IMR-90 (cell line): ENCODE measurements at places on chromosomes 12 and 14. TPM values are rescaled to one million over a fixed set of nuclear protein-coding genes. Genes with fewer than 3 reads are reported as not detected.

Gene SLCO1A2
- not detected in 2 replicates for total RNA-seq

Gene WNT1
- not detected in 2 replicates for total RNA-seq

Gene OVCH1
- under 0.01 and 0.18 TPM in 2 replicates for total RNA-seq

Gene FSCB
- total RNA-seq, result under 0.01 TPM in 1 of 2 replicates, not detected in the other

DNA sequence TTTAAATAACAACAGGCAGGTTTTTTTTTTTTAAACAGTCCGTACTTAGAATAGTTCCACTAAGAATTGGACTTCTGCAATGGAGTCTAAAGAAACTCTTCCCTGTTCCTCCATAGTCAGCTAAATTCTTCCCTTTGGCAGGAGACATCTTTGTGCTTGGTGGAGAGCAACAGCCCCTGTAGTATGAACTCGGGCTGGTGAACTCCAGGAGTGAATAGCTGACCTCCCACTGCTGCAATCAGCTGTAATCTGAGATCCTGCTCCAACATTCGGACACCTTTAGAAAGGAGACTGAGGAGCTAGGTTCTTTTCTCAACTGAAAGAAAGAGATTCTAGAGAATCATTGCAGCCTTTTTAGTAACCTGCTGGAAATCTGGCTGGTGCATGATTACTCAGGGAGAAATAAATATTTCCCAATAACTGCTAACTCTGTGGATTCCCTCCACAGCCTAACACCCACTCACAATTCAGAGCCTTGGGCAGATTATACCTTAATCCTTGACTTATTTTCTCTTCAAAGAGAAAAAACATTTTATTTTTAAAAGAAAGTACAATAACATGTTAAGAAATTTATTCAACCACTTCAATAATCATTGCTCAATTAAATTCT, 25.6 kb upstream of the DBX2 start:
- DNase-seq, result no peak

GRCh38 chr14:65566820-65567522, 154.4 kb downstream of the FUT8 start:
- no peak for DNase-seq

DNA sequence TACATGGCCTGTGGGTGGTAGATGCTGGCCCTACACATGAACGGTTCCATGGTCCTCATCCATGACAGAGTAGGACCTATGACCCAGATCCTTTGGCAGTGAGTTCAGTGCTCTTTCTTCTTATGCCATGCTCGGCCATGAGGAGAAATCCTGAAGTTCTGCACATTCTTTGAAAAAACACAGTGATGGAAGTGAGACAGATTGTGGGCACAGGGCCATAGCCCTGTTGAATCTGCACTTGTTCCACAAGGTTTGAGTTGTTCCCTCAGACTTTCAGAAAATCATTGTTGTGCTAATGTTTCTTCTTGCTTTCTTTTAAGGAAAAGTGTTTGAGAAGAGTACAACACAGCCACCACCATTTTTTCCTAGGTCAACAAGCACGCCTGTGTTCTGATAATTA, 180.0 kb downstream of the C12orf75 start:
- no peak for DNase-seq

GRCh38 chr12:76311796-76312195, 36.4 kb downstream of the BBS10 start:
- peak; percentile 51 for DNase-seq

DNA sequence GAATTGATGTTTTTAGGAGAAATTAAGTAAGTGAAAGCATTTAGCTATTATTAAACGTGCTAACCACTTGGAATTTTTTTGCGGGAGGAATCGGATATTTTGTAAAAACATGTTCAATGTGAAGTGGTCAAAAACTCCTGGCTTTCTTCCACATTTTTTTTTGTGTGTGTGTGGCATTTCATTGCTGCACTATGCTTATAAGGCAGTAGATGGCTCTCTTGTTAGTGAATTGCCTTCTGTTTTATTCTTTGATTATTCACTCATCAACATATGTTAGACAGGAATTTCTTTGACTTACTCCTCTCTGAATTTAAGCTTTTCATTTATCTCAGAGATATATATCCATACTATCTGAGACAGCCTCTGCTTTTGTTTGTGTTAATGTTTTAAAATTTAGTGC, 71.3 kb downstream of the DERA start:
- DNase-seq, result peak; percentile 67

- no peak for DNase-seq
Observed at GRCh38 chr12:71477609-71478008, 38.0 kb downstream of the LGR5 start.

DNA sequence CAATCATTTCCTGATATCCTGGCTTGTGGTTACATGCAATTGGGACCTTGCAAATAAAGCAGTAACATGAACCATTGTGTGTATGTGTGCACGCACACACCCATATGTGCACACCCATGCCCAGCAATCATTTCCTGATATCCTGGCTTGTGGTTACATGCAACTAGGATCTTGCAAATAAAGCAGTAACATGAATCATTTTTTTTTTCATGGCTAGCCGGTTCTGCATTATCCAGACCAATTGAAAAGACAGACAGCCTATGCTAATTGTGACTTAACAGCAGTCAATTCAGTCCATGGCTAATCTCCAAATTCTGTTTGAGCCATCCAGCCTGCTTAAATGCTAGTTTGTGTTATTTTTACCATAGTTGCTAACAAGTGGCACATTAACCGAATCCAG, 134.3 kb downstream of the TTC7B start:
- no peak for DNase-seq
